ENCODE measurements at places on chromosomes 5 and 9. TPM values are rescaled to one million over a fixed set of nuclear protein-coding genes. Genes with fewer than 3 reads are reported as not detected.

DNA sequence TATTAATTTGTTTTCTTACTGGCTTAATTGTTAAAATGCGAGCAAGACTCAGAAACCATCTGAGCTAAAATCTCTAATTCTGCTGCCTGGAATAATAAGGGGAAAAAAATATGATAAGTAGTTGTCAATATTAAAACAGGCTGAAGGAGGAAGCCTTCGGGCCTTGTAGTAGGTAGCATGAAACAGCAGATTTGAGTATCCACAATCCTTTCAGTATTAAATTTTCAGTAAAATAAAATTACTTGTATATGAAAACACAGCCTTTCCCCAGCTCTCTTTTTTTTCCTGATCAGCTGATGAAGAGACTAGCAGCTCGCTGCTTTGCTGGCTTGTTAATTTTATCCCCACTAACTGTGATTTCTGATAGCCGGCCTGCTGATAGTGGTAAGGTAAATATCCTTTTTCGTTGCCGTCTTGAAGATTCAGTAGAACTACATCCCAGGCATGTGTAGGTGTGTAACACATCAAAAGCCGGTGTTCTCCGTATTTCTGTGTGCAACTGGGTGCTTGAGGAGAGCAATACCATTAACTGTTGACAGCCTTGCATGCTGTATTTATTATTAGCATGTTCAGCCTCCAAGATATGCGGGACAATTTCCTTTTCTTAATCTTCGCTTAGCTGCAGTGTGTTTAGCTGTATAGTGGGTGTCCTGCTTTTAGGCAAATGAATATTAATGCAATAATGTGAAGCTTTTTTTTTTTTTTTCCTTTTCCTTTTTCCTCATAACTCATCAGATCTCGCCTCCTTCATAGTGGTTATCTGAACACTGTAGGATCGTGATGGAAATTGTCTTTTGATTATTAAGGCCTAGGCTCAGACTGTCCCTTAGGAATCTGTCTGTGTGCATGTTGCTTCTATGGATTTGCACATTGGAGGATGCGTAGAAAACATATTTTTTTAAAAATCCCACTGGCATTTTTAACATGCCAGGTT lies 144.6 kb downstream of the SMARCA2 start:
- DNase-seq = peak; percentile 71

GRCh38 chr9:81408951-81409350 lies 280.4 kb downstream of the TLE1 start:
- no peak for DNase-seq

DNA sequence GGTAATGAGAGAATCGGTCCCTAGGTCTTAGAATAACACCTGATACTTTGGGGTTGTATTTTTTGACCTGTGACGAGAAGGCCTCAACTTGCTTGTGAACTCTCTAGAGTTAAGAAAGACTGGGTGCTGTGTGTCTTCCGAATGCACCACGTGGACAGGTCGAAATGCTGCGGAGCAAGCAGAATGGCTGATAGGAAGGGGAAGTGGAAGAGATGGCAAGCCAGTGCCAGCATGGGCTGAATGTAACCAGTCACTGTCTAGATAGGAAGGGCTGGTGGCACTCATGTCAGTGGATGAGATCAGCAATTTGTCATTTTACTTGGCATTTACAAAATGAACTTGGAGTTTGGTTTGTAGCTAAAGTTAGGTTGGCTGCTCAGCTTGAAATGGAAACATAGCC lies 5.6 kb downstream of the OTULINL start:
- DNase-seq = no peak

- DNase-seq = peak; percentile 94
These were observed at the start of gene ZBTB6 for GRCh38 chr9:122912964-122913673. ZBTB6 (minus strand) TSS chr9:122913323; CDS start chr9:122912072, 1,251 bp downstream.

DNA sequence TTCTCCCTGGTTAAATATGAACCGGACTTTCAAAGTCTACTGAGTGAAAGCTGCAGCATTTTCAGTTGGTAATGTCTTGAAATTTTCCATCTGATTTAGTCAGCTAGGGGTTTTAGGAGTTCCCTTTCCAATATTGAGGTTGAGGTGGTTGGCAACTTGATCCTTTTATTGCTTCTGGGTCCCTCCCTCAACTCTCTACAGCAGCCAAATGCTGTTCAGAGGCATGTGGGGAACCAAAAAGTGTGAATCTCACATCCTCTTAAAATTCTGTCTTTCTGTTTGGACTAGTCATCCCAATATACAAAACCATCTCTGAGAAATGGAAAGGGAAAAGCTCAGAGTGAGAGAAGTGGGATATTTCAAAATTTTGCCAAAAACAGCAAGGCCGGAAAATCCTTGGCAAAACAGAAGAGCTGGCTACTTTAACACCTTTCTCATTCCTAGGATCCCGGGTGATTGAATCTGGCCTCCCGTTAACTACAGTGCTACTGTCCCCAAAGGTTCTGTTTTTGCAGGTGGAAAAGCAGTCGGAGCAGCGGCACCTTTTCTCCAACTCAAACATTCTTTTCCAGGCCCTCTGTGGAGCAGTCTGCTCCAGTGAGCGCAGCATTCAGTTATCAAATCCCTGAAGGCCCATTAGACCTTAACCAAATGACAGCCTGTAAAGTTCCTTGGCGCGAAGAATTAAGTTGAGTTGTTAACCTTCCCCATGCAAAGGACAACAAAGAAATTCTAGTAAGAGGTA lies 345.9 kb upstream of the NUDT12 start:
- DNase-seq = no peak

GRCh38 chr9:88270413-88270812 lies 117.8 kb upstream of the SPIN1 start:
- DNase-seq = no peak

- no peak for DNase-seq
These were observed 60.9 kb upstream of the CACNA1B start for GRCh38 chr9:137816531-137817235.

DNA sequence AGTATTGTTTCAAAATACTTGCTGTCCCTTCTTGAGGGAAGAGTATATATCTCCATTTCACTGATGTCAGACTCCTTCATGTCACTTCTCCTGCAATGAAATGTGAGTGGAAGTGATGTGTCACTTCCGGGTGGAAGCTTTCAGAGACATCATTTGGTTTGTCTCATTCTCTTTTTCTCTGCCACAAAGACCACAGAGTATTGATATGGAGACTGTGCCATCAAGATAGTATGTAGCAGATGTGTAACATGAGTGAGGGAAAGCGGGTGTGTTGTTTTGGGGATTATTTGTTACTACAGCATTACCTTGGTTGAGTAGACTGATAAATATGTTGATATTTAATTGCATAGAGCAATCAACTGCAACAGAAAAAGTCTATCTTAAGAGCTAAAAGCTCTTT lies 169.8 kb downstream of the FBXL7 start:
- no peak for DNase-seq

The MSMP gene
- total RNA-seq = 4.2 TPM

Measured in Karpas-422 (cell line).